Effector memory CD4-positive, alpha-beta T cell (primary cell): ENCODE measurements at places on chromosomes 3 and 15.

DNA sequence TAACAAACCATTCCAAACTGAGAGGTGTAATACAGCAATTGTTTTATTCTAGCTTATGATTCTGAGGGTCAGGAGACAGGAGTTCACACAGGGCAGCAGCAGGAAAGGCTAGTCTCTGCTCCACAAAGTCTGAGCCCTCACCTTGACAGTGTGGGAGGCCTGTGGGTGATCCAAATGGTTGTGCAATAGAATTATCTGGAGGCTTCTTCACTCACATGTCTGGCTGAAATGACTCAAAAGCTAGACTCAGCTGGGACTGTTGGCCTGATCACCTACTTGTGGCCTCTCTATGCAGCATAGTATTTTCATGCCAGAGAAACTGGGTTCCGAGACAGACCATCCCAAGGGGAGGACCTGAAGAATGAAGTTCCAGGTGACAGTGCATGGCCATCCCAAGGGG is 233.9 kb upstream of the UBE2E2 start:
- no peak for DNase-seq

DNA sequence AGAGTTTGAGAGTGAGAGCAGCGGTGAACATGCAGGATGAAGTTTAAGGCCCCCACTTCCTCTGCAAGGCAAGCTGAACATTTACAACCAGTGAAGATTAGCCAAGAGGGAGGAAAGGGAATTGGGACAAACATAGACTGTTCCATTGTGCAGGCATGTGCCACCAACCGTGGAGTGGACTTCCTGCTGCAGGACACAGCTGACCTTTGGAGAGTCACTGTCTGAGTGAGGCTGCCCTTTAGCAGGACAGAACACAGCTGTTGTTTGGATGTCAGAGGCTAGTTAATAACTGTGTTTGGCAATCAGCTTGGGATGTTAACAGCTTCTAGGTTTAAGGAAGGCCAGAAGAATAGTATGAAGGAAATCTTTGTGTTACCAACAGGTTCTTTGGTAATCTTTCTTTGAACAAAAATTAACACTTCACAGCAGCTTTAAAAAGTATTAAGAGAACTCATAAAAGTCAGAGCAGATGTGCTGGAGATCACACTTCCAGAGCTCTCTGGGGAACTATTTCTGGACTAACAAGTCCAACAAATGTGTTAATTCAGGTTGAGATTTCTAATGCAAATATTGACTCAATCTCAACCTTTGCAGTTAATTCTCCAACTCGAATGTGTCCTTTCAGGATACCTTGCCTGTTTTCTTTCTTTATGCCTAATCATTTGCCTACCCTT is 31.4 kb downstream of the CTDSPL start:
- no peak for DNase-seq

GRCh38 chr15:101162701-101163483 is 89.0 kb downstream of the CHSY1 start:
- no peak for DNase-seq

- no peak for DNase-seq
Observed at GRCh38 chr3:138688871-138689299, 80.3 kb downstream of the FAIM start.

DNA sequence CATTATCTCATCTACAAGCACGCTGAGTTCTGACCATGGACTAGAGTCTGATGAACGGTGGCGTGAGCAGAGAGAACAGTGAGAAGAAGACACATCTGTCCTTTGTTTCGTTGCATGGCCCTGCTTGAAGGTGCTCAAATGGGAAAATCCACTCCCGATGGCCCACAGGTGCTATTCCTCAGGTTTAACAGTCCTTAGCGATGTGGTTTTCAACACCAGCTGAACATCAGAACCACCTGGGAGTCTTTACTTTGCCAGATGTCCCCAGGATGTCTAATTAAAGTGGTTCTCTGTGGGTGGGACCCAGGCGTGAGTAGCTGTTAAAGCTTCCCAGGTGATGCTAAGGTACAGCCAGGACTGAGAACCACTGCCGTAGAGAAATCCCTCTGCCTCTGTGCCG is 13.0 kb downstream of the ADAMTS17 start:
- DNase-seq, result no peak

DNA sequence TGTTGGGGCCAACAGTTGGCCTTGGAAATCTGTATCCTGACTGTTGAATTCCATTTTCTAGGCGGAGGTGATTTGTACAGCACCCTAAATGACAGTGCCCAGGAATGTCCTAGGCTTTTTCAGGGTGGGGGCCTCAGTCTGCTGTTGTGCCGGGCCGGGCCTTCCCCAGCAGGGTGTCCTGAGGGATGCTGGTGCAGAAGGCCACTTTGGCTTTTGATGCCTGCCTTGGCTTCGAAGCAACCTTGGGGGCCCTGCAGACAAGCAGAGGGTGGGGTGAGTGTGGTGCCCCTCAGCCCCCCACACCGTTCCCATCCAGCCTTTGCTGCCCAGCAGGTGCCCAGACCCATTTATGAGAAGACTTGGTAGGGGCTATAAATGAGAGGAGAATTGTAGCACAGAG is 33.0 kb downstream of the SYNM start:
- DNase-seq, result no peak

- no peak for DNase-seq
Observed at GRCh38 chr15:45606841-45607240, 19.7 kb downstream of the BLOC1S6 start.

GRCh38 chr15:63405683-63406390 is 24.2 kb upstream of the CA12 start:
- DNase-seq, result no peak

DNA sequence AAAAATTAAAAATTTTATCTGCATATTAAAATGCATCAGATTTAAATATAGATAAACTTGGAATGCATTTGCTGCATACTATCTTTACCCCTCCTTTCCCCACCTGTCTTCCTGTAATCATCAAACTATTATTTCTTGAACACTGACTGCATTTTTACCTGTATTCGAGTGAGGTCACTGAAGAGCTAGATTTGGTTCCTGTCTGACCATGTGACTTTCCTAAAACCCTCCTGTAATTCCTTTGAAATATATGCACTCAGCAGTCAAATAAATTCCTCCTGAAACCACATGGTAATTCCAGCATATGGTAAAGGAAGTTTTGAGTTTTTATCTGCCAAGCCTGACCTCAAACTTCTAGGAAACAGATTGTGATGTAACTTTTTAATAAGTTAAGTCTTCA is 445.6 kb upstream of the FRG2C start:
- DNase-seq, result no peak

DNA sequence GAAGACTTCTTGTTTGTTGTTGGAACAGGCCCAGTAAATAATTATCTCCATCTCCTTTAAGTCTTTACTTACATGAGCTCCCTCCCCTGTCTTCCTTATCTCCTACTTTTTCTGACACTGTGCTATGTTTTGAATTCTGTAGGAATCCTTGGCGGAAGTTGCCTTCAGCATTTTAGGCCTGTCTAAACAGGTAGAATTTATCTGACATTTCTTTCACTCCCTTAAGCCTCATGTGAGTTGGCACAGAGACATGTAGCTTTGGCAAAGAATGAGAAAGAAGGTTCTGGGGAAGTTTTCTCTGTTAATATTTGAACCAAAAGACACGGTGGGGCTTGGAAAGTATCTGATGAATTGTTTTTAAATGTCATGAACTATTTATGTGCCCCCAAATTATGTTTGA is 8.1 kb downstream of the MCTP2 start:
- no peak for DNase-seq
